Activated CD8-positive, alpha-beta memory T cell treated with anti-CD3 and anti-CD28 coated beads for 4 hours (primary cell): ENCODE measurements at places on chromosomes 11 and 22.

GRCh38 chr11:103441021-103441420 lies 331.8 kb downstream of the DYNC2H1 start:
- no peak for DNase-seq

- no peak for DNase-seq
Observed at GRCh38 chr22:26725012-26725676, 67.8 kb downstream of the MIAT start.

GRCh38 chr11:17907046-17907445 lies 105.8 kb downstream of the SERGEF start:
- DNase-seq = no peak

DNA sequence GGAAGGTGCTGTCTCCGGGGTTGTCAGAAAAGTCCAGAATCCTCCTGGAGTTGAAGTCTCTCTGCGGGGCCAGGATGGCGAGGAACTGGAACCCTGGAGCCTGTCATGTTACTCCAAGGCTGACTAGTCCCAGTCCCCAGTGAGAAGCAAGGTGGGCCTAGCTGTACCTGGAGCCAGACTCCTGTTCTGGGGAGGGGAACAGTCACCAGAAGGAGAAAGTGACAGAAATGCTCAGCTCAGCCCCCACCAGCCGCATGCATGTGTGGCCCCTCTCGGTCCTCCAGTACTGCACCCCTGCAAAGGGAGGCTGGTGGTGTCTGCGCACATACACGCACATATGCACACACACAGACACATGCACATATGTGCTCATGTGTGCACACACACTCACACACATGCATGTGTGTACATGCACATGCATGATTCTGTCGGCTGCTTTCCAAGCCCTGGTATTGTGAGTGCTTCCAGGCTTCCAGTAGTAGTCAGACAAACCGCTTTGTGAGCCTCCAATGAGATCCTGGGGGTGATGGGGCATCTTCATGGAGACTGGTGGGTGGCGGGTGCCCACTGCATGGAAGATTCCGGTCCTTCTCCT lies 54.3 kb downstream of the RTL6 start:
- no peak for DNase-seq

- no peak for DNase-seq
Observed at GRCh38 chr11:133506023-133506422, 26.3 kb downstream of the OPCML start.

- DNase-seq = no peak
Observed at GRCh38 chr22:22720201-22720723, 75.8 kb downstream of the GGTLC2 start.

DNA sequence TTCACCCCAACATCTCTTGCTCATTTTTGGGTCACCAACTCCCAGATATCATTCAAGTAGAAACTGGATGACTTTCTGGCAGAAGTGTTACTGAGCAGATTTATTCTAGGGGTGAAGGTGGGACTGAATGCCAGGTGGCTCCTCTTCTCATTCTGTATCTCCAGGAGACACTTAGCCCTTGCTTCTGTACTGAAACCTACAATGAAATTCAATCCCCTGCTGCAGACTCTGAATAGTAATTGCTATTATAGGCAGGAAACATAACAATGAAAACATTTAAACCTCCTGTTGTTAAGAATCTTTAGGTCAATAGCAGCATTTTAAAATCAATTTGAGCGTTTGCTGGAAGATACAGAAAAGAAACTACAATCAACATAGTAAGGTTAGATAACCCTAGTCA lies 879.4 kb upstream of the TENM4 start:
- DNase-seq = no peak
